ENCODE measurements at places on chromosomes 1 and 21.

- DNase-seq: peak; percentile 14
Measured at GRCh38 chr1:29050166-29050565, 73.5 kb downstream of the TMEM200B start.

GRCh38 chr1:16248007-16248436 is 11.0 kb upstream of the CPLANE2 start:
- no peak for DNase-seq

- DNase-seq: no peak
Measured at GRCh38 chr1:108829498-108829916, 27.4 kb downstream of the AKNAD1 start.

GRCh38 chr21:44585892-44586291 is 5.5 kb upstream of the KRTAP10-5 start:
- DNase-seq: no peak

DNA sequence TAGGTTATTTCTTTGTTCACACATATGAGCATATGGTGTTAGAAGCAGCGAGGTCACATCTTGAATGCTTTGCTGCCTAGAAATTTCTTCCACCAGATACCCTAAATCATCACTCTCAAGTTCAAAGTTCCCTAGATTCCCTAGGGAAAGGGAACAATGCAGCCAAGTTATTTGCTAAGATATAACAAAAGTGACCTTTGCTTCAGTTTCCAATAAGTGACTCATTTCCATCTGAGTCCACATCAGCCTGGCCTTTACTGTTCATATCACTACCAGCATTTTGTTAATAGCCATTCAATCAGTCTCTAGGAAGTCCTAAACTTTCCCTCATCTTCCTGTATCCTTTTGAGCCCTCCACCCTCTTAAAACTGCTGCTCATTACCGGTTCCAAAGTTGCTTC is 1502.5 kb downstream of the KCNT2 start:
- no peak for DNase-seq

- peak; percentile 22 for DNase-seq
Measured at GRCh38 chr1:77347646-77348045, 65.8 kb downstream of the AK5 start.

DNA sequence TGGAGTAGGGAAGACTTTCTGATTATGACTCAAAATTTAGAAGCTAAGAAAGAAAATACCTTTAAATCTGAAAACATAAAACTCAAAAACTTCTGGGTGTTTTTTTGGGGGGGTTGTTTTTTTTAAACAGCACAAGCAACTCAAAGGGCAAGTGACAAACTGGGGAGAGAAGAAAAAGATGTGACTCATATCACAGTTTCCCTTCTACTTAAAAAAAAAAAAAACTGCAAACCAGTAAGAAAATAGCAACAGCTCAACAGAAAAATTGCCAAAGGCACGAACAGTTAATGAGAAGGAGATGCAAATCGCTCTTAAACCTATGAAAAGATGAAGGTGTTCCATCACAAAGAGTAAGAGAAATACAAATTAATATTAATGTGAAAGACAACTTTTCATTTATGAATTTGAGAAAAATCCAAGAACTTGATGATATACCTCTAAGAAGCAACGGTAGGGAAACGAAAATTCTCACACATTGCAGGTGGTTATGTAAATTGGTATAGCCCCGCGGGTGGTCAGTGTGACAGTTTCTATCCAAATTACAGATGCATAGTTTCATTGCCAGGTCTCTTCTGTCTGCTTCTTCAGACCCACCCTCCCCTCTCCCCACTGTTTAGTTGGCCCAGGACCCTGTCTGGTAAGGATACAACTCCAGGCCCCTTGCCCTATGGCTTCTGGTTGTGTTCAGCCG is 9.0 kb downstream of the IFNAR2 start:
- DNase-seq: no peak

- DNase-seq: no peak
Measured at GRCh38 chr1:110951161-110951560, 12.6 kb downstream of the LRIF1 start.

- DNase-seq: peak; percentile 51
Measured at GRCh38 chr1:17544776-17545350, 5.4 kb downstream of the ARHGEF10L start.

GRCh38 chr1:147634645-147635044 is 35.7 kb downstream of the ACP6 start:
- no peak for DNase-seq

All from umbilical cord (tissue), 2 donors.